ENCODE measurements at places on chromosomes 16 and 17.

DNA sequence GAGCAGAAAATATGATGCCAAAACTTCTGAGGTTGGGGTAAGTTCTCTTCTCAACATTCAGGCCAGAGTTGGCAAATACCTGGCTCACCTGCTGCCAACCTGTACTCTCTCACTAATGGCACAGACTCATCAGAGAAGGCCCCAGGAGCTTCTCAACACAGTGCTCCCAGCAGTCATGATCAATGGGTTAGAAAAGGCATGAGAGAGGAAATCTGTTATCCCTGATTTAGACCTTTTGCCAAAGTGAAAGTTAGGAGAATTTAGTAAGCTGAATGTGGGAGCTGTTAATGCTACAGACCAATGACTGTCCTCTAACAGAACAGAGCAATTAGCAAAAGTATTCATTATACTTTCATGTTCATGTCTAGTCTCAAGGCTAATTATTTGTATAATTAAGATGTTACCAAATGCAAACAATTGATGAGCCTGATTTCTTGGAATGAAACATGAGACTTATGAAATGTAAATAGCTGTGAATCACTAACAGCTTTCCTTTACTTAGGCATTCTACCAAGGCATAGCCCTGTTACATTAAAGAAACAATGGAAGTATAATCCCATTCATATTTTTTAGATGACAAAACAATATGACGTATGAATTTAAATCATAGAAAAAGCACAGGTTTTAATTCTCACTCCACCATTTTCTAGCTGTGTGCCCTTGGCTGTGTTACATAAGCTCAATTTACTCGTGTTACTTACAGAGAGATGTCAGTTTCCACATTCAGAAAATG lies 68.7 kb upstream of the MARCHF10 start:
- DNase-seq: no peak

GRCh38 chr16:12097523-12098428 lies 121.2 kb downstream of the SNX29 start:
- DNase-seq: no peak

GRCh38 chr16:62021161-62021581 lies 15.1 kb downstream of the CDH8 start:
- no peak for DNase-seq

DNA sequence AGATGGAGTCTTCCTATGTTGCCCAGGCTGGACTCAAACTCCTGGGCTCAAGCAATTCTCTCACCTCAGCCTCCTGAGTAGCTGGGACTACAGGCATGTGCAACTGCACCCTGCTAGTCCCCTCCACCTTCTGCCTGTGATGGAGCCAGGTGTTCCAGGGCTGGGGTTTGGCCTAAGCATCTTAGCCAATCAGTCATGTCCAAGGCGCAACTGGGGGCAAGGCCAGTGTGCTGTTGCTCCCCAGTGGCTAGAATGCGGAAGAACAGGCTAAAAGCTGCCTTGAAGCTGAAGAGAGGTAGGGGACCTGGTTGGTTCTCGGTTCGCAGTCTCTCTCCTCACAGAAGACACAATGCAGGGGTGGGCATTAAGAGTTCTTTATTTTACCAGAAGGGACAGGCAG lies 18.6 kb downstream of the FLOT2 start:
- peak; percentile 82 for DNase-seq

GRCh38 chr16:81676066-81676882 lies 102.8 kb upstream of the PLCG2 start:
- DNase-seq: no peak

GRCh38 chr16:67942200-67942509 lies 1.8 kb downstream of the LCAT start:
- DNase-seq: peak; percentile 60

DNA sequence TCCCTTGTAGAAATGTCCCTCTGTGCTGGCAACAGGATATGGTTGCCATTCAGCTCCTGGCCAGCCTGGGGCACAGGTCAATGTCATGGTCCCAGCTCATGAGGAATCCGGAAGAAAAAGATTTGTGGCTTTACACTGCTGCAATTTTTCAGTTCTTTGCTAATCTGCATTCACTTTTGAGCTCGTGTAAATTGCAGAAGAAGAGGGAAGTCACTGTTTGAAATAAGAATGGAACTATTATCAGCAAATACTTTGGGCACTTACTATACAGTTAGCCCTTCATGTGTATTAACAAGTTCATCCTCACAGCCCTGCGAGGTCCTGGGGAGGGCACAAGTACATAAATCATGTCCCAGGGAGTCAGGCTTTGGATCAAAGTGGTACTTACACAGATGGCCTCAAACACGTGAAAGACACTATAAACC lies 14.2 kb downstream of the SLC47A2 start:
- no peak for DNase-seq

DNA sequence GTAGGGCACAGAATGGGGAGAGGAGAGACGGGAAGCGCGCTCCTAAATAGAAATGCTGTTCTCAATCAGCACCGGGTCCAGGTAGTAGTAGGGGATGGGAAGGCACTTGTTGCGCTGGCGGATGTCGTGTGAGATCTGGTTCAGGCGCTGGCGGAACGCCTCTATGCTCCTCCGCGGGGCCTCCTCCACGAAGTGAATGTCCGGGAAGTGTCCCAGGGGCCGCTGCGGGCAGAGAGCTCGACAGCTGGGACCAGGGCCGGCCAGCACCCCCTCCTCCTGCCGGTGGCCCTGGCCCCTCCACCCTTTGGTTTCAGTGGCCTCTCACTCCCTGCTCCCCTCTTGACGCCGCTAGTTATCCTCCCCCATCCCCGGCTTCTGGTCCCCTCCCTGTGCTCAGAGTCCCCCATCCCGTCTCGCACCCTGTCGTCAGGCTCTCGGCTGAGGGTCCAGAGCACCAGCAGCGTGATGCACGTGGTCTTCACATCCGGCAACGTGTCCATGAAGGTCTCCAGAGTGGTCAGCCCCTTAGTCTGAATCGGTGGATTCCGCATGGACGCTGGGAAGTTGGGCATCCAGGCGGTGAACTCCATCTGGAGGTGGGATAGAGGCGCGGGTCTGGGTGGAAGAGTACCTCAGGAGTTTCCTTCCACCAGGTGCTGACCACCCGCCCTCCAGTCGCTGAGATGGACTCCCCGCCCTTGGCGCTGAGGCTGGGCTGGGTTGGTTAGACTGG lies 14.6 kb downstream of the ALOX12B start:
- no peak for DNase-seq

DNA sequence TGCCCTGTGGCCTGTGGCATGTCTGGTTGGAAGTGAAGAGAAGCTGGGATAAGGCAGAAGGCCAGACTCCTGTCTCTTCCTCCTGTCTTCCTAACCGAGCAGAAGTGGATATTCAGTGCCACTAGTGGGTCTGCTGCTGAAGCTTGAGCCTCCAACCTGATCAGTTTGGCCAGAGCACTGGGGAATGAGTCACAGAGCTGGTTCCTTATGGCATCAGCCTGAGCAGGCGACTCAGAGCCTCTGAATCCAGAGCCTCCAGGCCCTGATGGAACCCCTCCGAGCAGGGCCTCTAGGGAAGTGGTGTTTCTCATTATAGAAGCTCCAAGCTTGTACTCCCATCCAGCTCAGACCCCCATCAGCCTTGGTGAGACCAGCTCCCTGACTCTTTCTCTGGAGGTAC lies 2.0 kb downstream of the WSCD1 start:
- no peak for DNase-seq

- no peak for DNase-seq
These were observed 20.8 kb downstream of the UNC13D start for GRCh38 chr17:75823257-75824041.

DNA sequence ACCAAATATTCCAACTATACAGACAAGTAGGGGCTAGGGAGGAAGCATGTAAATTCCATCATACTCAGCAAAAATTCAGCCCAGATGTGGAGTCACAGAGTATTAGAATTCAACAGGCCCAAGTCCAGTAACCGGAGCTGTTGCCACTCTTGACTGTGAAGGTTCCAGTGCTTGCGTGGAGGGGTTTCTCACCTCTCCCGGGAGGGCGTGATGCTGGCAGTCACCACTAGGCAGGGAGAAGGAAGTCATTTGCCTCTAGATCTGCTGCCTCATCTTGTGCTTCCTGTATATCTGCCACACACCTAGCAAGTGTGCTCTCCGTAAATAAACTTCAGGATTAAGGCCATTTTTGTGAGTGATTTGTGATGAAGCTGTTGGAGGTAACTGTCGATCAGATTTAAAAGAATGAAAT lies 1.0 kb upstream of the CKLF start:
- DNase-seq: peak; percentile 77

- DNase-seq: no peak
These were observed 180.1 kb downstream of the HS3ST3A1 start for GRCh38 chr17:13421581-13422130.

DNA sequence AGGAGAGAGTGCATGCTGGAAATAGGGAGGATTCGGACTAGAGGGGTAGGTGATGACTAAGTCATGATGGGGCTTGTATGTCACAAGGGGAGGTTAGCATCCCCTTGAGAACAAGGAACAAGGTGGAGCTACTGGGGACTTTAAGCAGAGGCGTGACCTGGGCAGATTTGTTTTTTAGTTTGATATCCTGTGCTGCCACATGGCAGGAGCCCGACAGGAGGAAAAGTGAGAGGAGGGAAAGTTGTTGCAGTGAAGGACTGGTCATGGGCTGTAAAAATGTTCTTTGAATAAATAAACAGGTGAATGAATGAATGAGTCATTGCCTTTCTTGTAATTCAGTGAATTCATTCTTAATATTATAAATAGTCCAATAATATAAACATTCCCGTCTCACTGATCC lies 365.1 kb upstream of the CDH5 start:
- no peak for DNase-seq

GRCh38 chr16:31403590-31404352 lies 10.6 kb downstream of the ITGAD start:
- no peak for DNase-seq

GRCh38 chr16:50573279-50573678 lies 25.1 kb downstream of the NKD1 start:
- no peak for DNase-seq

GRCh38 chr17:76707985-76708807 lies 2.6 kb downstream of the MXRA7 start:
- DNase-seq: no peak

GRCh38 chr17:78022425-78022824 lies 63.9 kb downstream of the TNRC6C start:
- no peak for DNase-seq

- peak; percentile 81 for DNase-seq
These were observed 14.3 kb upstream of the DYNLRB2 start for GRCh38 chr16:80526418-80527061.

DNA sequence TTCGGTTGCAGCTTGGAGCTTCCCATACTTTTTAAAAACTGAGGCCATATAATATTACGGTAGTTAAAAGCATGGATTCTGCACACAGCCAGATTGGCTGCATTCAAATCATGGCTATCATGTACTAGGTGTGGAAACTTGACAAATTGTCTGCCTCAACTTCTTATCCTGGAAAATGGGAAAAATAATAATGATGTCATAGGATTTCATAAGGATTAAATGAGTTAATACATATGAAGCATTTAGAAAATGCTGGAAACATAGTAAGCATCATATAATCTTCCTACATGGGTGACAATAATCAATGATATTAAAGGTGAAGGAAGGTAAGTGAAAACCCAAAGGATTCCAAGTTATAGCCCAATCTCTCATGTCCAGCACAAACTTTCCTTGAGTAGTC lies 588.5 kb upstream of the HSBP1 start:
- no peak for DNase-seq

- peak; percentile 41 for DNase-seq
These were observed 23.2 kb downstream of the MAP3K14 start for GRCh38 chr17:45293413-45294211.

DNA sequence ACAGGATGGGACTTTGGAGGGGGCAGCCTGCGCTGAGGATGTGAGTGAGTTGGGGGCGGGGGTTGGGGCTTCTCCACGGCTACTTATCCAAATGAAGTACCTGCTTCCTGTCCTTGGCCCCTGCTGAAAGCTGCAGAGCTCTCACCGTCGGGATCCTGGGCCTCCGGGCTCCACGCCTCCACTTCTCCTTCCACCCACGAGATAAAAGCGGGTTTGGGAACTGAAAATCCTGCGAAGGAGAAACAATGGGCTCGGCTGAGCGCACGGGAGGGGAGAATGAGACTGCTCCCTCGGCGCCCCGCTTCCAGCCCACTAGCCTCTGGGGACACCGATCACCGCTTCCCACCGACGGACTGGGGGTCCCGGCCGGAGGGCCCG lies 486 bp downstream of the ZNF785 start:
- DNase-seq: peak; percentile 41
